NCI-H1417 (cell line): ENCODE measurements at places on chromosomes 3 and 15.

DNA sequence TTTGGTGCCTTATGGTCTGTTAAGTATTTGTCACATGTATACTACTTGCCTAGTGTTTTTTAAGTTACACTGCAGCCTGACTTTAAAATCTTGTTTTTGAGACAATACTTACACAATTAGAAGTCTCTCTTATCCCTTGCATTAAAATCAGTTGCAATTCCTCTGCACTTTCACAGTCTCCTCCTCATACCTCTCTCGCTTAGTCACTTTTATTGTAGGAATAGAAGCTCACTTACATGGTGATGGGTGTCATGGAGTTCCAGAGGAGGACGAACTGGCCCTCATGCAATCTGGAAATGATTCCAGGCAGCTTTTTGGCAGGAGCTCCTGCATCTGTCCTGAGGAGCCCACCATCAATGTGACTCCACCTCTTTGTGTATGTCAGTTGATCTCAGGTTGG lies 238.4 kb upstream of the TBC1D5 start:
- no peak for DNase-seq

DNA sequence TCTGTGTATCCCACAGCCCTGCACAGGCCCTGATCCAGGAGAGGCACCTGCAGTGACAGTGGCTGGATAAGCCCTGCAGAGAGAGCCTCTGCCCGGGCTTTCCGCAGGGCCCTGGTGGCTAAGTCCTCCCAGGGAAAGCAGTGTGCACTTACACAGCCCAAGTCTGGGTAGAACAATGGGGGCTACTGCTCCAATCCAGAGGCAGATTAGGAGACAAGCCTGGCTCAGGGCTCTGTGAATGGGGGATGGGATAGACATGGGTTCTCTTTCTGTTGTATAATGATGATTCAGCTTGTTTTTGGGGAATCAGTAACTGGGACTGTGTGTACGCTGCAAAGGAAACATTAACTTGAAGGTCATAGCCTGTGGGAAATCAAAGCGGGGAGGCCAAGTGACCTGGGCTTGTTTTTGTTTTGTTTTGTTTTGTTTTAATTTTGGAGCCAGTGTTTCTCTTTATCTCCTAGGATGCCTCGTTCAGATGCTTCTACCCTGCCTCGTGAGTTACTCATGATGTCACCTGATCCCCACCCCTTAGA lies 4.1 kb upstream of the ALDH1L1 start:
- no peak for DNase-seq

DNA sequence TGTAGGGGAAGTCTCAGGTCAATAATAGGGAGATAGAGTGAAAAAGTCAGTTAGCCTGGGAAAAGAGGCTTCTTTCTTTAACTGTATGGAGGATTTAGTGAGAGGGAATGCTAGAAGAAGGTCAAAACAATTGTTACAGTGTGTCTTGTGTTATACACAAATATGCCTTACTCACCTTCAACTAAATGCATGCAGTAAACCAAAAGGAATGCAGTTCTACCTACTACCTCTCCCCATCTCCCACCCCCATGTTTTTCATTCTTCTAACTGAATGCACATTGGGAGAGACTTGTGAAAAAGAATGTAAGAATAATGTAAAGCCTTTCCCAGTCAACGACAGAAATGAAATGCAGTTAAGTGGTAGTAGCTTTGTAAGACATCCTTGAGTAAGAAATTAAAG lies 33.8 kb downstream of the CCDC66 start:
- DNase-seq = no peak

DNA sequence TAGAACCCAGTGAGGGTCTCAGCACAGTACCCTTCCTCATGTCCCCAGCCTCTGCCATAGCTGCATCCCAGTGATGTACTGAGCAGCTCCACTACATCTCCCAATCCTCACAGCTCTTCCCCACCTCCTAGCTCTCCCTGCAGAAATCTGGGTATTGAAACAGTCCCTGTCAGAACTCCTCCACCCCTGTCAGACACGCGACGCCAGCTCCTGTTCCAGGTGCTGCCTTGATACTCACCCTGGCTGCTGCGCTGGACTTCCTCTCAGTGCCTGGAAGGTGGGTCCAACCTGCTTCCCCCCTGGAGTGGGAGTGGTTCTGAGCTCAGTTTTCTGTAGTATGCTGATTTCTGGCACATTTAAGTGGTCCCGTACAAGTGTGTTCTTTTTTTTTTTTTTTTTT lies 160.9 kb upstream of the SLCO3A1 start:
- no peak for DNase-seq

GRCh38 chr15:81895723-81896122 lies 150.1 kb downstream of the MEX3B start:
- DNase-seq = no peak

DNA sequence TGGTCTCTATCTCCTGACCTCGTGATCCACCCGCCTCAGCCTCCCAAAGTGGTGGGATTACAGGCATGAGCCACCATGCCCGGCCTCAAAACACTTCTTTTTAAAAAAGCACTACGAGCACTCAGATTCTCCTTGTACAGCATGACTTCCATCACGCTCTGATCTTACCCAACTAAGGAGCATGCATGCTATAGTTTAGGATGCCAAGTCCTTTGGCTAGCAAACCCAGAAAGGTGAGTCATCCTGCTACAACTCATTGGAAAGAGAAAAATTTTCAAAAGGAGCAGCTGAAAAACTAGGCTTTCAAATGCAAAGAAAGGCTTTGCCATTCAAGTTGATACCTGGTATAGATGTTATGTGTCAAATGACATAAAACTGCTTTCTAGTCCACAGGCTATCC lies 70.3 kb upstream of the PRICKLE2 start:
- no peak for DNase-seq

- DNase-seq = no peak
These were observed 475.0 kb upstream of the PROK2 start for GRCh38 chr3:72259755-72260587.

GRCh38 chr3:122742234-122742633 lies 51.4 kb downstream of the HSPBAP1 start:
- no peak for DNase-seq

GRCh38 chr3:82643948-82644347 lies 882.5 kb upstream of the GBE1 start:
- peak; percentile 39 for DNase-seq

- DNase-seq = no peak
These were observed 2.8 kb downstream of the TMEM115 start for GRCh38 chr3:50356553-50356952.

GRCh38 chr3:160921020-160921635 lies 165.1 kb downstream of the PPM1L start:
- DNase-seq = peak; percentile 7

DNA sequence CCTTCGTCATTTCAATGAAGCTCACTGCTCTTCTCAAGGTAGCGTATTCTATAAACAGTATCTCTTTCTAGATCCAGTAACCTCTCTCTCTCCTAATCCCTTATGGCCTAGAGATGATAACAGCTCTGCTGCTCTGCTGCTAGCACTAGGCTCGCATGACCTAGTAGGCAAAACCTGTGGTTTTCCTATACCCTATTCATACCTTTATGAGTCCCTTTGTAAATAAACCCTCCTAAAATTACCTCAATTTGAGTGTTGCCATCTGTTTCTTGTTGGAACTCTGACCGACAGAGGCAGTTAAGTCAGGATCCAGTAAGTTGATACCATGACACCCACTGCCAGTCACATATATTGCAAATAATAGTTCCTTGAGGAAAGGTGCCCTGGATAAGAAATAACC lies 7.3 kb downstream of the CCDC14 start:
- DNase-seq = peak; percentile 14

DNA sequence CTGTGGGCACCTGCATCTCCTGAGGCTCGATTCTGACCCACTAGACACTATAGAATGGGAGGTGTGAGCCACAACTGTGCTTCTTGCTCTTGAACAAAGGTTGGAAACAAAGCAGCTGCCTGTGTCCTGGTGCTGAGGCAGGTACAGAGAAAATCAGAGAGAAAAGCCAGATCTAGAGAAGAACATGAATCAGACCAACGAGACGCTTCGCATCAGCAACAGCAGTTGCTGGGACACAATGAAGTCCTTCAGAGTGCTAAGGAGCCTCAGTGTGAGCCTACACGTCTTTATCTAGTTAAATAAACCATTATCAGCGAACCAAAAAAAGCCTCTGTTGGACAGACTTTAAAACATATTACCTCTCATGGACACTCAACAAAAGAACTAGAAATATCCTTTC lies 86.3 kb upstream of the MEX3B start:
- DNase-seq = no peak

DNA sequence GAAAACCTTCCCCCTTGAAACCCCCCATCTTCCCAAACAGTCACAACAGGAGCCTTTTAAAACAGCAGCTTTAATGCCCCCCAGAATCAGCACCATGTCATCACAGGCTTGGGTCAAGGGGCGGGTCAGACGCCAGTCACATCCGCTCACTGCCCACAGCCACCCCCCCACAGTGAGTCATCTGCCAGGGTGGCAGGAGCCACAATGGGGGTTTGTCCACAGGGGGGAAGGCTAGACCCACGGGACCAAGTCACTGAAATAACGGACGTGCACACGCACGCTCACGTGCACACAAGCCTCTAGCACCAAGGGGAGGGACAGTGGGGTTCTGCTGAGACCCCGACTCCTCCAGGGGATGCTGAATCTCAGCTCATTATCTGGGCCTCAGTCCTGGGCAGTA lies 441 bp upstream of the UCN2 start:
- peak; percentile 0 for DNase-seq

- DNase-seq = no peak
These were observed 57.4 kb upstream of the MYZAP start for GRCh38 chr15:57534281-57534680.

GRCh38 chr3:43738305-43738704 lies 47.6 kb downstream of the ABHD5 start:
- no peak for DNase-seq

GRCh38 chr3:105806359-105806758 lies 62.5 kb downstream of the CBLB start:
- DNase-seq = no peak

DNA sequence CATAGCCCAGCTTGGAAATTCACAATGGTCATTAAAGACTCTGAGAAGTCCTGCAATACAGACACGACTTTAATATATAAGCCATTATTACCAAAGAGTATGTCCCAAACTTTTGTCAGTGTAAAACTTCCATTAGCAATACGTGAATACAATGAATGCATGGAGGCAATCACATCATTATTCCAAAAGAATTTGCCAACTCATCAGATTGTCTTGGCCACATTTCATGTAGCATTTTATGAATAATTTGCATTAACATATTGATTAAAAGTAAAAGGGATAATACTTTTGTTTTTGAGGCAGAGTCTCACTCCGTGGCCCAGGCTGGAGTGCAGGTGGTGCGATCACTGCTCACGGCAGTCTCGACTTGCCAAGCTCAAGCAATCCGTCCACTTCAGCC lies 7.9 kb upstream of the DUT start:
- no peak for DNase-seq

DNA sequence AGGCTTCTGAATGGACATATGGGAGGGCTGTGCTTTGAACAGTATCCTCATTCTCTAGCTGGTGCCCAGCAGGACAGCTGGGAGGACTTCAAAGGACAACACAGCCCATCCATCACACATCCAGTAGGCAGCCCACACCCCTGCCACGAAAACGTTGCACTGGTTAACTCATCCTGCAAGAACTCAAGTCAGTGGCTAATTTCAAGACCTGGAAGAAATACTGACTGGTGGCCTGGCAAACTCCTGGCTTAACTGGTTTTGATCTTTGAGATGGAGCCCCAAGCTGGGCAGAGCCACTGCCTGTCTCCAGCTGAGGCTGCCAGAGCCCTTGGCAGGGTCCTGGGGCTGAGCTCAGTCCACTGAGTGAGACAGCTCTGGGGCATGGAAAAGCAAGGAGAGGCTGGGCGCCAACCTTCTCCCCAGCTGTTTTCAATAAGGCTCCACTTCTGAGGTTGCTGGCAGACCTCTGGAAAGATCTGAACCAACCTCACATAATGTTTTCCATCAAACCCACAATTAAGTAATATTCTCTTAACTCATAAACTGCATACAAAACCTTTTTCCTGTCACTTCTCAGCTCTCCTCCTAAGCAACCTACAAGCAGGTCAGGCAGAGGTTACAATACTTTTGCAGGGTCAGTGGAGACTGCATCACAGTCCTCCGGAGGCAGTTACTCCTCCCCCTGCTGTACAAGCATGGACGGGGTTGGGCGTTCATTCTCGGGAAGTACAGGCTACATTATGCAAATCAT lies 110.3 kb downstream of the MYLK start:
- DNase-seq = no peak

DNA sequence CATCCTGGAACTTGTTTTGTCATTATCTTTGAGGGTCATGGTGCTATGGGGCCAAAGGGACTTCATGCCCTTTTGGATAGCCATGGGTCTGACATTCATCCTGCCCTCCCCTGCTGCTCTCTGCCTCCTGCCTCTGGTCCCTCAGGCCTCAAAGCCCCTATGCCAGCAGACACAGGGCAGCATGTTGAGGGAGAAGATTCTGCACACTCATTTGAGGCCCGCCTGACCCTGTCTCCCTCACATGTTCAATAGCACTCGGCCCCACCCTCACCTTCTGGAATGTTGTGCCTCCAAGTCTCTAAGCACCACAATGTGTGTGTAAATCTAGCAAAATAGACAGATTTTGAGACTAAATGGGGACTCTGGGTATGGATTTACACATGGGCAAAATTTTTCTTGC lies 178.7 kb upstream of the ANKRD28 start:
- DNase-seq = no peak

DNA sequence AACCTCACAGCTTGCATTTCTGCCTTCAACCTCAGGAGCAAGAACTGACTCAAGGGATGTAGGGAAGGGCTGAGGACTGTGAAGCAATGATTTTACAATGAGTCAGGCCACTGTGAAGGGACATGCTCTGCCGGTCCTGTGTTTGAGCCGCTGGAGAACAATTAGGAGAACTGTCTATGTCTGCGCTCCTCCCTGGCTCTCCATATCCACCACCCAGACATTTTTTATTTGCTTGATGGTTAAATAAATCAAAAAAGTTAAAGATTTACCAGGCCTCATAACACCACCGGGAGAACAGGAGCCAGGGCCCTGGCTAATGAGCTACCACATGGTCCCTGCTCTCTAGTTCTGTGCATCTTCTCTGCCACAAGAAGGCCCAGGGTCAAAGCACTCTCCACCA lies 29.6 kb downstream of the SEC61A1 start:
- no peak for DNase-seq

- DNase-seq = no peak
These were observed 380 bp downstream of the MYLK start for GRCh38 chr3:123883701-123884202.

- no peak for DNase-seq
These were observed 573.3 kb downstream of the EPHB1 start for GRCh38 chr3:135368316-135368715.
